ENCODE measurements at places on chromosomes 11 and 22. TPM values are rescaled to one million over a fixed set of nuclear protein-coding genes. Genes with fewer than 3 reads are reported as not detected.

GRCh38 chr11:130077671-130078070, 8.0 kb downstream of the APLP2 start:
- no peak for DNase-seq

GRCh38 chr22:47190957-47191670, 428.7 kb downstream of the TBC1D22A start:
- no peak for DNase-seq

The TIMP3 gene
- 180 TPM for total RNA-seq

The KLHL35 gene
- total RNA-seq: 1.4 TPM

The FAR1 gene
- 28.2 TPM for total RNA-seq
